Urinary bladder (tissue), 4 donors: ENCODE measurements at places on chromosomes 7 and 10.

- no peak for DNase-seq
These were observed 16.7 kb downstream of the SUGCT start for GRCh38 chr7:40151504-40151903.

DNA sequence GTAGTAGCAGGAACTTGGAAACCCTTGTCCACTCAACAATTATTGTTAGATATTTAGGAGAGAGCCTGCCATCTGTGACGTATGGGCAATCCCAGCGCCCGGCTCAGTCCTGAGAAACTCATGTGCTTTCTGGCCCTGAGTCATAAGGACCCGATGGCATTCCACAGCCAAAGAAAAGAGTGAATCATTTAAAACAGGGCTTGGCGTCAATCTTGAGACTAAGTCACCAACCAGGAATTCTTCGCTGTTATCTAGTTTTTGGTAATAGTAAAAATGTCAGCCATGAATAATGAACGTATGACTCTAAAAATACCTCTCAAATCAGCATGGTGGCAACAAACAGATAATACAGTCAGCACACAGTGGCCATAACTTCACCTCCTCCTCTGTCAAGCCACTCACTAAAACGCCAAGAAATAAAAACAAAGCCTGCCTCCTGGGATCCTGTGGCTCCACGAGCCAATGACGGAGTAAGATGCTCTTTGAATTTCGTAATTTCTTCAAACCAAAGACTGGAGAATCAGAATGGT is 140.8 kb downstream of the ADAM12 start:
- DNase-seq: no peak

GRCh38 chr10:44417761-44418160 is 32.9 kb upstream of the CXCL12 start:
- no peak for DNase-seq

GRCh38 chr10:132141526-132142395 is 45.0 kb upstream of the DPYSL4 start:
- no peak for DNase-seq

- no peak for DNase-seq
These were observed 67.8 kb upstream of the TNRC18 start for GRCh38 chr7:5491251-5492019.

DNA sequence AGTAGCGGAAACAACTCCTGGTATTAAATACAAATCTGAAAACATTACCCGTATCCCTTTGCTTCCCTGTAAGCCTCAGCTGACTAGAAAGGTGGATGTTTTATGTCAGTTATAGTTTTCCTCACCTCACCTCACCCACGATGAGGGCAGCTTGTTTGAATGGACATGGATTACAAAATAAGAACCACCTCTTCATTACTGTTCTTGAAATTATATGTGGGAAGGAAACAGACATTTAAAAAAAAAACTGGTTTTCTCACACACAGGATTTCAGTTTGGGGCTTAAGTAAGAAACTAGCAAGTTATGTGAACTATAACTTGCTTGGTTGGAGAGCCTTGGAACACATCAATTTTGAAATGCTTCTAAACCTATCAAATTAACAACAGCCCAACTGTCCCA is 232.9 kb upstream of the CCDC6 start:
- no peak for DNase-seq

DNA sequence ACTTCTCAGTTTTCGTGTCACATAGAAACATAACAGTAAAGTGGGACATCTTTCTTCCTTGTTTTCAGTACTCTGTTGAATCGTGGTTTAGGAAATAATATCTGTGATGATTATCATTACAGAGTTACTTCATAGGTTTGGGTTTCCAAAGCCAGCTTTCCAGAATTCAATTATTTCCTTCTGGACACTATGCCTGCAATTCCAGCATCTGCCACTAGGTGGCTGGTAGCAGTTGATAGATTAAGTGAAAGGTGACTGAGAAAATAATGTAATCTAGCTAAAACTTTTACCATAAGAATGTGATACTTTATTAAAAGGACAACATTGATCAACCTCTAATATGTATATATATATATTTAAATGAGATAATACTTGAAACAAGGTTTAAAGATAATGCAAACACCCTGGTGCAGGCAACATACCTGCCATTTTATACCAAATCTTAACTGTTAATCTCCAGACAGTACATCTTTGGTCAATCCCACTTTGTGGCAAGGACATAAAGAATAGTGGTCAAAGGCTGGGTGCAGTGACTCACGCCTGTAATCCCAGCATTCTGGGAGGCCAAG is 102.6 kb downstream of the SH3PXD2A start:
- DNase-seq: no peak

GRCh38 chr7:105678811-105679495 is 97.7 kb upstream of the EFCAB10 start:
- no peak for DNase-seq

GRCh38 chr10:92678206-92678605 is 11.5 kb upstream of the HHEX start:
- no peak for DNase-seq

DNA sequence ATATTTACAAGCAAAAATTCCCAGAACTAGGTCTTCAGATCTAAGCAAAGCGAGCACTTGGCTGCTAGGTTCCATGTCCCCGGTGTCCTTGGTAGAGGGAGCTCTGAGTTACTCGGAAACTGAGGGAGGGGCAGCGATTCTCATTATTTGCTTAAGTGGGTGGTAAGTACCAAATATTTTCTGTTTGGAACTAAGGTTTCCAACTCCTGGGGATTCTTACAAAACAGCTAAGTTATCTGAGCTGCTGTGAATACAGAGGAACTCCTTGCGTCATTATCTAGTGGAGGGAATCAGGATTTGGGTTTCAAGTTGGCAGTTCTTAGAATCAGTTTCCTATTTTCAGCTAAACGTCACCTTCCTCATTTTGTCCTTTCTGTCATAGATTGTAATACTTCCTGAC is 76.8 kb upstream of the IKZF1 start:
- DNase-seq: no peak

- DNase-seq: no peak
These were observed 668.2 kb upstream of the IGFBP3 start for GRCh38 chr7:46589286-46589685.

DNA sequence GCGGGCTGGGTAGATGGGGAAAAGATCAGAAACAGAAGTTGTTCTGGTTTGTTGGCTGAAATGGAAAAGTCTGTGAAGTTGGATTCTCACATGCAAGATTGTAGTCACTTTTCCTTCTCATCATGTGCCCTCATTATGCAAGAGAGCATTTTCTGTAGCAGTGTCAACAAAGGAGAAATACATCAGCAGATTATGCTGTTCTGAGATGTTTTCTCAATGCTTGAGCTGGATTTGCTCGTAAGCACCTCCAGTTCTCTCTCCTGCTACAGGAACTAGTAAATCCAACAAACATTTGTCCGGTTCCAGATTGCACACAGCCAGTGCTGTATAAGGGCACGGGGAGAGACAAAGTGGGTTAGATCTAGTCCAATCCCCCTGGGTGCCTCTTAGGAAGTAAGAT is 90.0 kb downstream of the GATA3 start:
- DNase-seq: no peak

DNA sequence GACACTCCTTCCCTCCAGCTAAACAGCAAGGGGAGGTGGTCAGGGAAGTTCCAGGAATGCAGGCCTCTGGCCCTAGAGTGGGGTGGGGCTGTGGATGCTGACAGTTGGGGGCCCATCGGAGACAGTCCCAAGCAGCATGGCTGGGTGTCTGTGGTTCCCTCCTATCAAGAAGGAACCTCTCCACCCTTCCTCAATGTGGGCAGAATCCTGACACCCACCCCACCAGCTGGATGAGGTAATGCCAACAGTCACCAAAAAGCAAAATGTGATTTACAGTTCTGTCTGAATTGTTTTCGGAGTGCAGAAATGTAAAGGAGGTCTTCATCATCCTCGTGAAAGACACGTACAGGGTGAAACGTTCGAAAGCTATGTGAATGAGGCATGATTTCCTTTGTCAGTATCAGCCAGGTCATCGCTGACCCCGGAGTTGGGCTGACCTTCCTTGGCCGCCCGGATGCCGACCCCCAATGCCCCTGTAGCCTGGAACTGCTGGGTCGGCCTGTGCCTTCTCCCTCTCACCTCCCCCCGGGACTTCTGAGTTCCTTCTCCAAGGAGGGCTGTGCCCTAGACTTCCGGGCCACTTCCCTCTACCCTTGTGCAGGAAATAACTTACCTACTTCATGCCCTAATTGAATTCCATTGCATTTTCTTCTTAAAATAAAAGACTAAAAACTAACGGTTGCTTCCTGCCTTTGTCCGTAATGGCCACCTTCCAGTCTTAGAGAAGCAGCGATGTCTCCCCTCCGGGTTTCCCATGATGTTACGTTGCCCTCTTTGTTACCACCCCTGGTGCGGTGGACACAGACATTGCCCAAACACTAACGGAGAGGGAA is 24.5 kb downstream of the FOXK1 start:
- DNase-seq: no peak

DNA sequence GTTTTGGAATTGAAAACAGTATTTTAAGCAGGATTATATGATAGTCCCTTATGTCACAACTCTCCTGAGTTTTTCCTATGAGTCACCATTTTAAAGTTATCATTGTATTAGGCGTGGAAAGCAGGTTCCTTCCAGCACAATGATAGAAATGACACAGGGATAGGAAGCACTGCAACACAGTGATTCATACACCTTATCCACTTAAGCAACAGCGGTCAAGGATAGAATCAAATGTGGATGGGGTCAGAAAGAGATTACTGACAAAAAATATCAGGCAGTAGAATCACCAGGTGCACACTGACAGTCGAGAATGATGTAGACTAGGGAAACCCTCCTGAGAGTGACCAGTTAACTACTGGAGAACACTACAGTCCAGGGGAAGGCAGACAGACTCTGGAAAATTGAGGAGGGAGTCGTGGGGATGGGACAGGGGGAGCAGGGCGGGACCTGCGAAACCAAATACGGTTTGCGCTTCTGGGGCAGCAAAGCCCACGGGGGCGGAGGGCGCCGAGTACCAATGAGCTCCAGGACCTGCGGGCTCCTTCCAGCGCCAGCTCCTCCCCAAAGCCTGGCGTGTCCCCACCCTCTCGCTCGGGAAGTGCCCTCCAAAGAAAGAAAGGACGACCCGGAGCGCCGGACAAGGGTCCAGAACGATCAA is 479 bp downstream of the PNPLA8 start:
- no peak for DNase-seq

- no peak for DNase-seq
These were observed 92.3 kb upstream of the PRPS1L1 start for GRCh38 chr7:18119985-18120384.

GRCh38 chr10:14560791-14561765 is 213.6 kb downstream of the FAM107B start:
- no peak for DNase-seq

DNA sequence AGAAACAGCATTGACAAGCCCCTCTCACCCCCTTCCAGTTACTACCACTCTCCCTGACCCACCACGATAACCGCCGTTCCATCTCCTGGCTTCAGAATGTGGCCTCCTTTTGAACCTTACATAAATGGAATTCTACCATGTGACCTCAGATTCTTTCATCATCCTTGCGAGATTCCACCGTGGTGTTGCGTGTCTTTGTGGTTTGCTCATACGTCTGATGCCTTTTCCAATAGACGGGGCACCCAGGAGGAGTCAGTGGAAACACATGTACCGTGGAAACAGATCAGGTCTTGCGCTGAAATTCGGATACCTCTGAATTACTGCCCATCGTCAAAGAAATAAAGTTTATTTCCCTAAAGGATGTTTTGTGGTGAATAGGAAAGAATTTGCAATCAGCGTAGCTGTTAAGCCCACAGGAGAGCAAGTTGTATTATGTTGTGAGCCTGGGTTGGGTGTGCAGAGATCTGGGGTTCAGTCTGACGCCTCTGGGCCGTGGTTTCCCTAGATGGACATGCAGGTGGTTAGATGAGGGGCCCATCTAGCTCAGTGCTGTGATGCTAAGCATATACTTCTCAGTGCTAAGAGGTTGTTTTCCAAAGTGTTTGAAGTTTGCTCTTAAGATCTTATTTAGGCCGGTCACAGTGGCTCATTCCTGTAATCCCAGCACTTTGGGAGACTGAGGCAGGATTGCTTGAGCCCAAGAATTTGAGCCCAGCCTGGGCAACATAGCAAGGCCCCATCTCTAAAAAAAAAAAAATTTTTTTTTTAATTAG is 29.1 kb downstream of the GTF2IRD1 start:
- DNase-seq: no peak

- no peak for DNase-seq
These were observed 42.3 kb downstream of the ENTPD1 start for GRCh38 chr10:95798096-95798855.

DNA sequence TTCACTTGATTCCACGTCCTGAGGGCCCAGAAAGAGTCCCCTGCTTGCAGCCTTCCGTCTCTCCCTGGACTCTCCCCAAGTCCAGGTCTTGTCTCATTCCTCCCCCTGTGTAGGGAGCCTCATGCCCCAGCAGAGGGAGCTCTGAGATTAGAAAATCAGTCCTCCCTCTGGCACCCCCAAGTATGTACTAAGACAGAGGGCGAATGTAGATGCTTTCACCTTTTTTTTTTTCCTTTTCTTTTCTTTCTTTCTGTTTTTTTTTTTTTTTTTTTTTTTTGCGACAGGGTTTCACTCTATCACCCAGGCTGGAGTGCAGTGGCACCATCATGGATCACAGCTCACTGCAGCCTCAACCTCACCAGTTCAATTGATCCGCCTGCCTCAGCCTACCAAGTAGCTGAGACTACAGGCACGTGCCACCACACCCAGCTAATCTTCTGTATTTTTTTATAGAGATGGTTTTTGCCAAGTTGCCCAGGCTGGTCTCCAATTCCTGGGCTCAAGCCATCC is 10.3 kb downstream of the SFXN3 start:
- DNase-seq: no peak

GRCh38 chr10:74953214-74953613 is 126.8 kb downstream of the KAT6B start:
- DNase-seq: no peak

- DNase-seq: no peak
These were observed 54.2 kb downstream of the CDC123 start for GRCh38 chr10:12250181-12250580.

- no peak for DNase-seq
These were observed 95.8 kb upstream of the SH2B2 start for GRCh38 chr7:102190776-102191350.

DNA sequence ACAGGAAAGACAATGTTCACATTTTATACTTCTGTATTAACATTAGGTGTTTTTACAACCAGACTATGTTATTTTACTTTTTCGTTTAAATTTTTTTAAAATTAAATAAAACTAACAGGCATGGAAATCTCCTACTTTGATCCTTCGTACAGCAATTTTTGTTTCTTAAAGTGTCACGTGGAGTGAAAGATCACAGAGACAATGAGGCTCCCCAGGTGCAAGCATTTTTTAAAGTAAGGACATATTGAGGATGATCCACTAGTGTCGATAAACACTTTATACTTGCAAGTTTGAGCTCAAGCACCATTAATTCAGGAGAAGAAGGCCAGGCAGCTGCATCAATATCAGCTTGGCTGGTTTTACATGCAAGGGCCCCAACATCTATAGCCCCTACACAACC is 68.5 kb upstream of the FAM133B start:
- no peak for DNase-seq
